NCI-H524 (cell line): ENCODE measurements at places on chromosomes 1 and 21.
A peak's percentile ranks its signal among the peaks of the same experiment; 100 is the strongest.

- no peak for DNase-seq
Observed at GRCh38 chr1:224499204-224499603, 64.6 kb upstream of the WDR26 start.

- DNase-seq: peak; percentile 81
Observed at GRCh38 chr1:10253755-10254154, 43.4 kb downstream of the KIF1B start.

DNA sequence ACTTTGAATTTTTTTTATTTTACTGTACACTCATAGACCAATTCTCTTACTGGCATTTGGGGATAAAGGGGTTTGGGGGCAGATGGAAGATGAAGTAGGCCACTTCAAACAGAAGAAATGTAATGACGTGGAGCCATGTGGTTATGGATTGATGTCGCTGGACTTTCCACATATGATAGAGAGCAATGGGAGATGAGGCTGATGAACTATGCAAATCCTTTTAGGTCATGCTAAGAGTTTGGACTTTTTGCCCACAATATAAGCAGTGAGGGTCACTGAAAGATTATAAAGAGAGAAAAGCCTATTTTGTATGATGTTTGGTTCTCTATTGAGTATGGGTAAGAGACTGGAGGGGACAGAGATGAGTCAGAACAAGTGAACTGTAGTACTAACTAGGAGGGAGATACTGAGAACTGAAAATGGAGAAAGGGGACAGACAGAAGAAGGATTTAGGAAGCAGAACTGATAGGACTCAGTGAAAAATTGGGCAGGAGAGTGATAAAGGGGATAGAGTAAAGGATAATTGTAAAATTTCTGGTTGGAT is 9.2 kb downstream of the C1orf21 start:
- no peak for DNase-seq

- DNase-seq: peak; percentile 92
Observed at GRCh38 chr21:18023157-18023556, 204.0 kb upstream of the C21orf91 start.

DNA sequence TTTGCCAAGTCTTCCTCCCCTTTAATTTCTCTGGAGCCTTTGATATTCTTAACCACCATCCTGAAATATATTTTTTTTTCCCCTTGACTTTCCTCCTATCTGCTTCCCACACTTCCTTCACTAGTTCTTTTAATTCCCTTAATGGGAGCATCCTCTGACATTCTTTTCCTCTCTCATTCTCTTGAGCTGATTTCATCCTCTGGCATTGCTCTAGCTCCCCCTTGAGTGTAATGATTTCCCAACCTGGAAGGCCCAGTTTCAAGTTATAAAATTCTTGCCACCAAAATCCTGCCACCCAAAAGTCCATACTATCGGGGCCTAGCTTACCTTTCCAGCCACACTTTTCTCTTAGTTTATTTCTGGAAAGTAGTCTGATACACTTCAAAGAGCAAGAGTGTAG is 39.5 kb upstream of the UBE2U start:
- peak; percentile 10 for DNase-seq

DNA sequence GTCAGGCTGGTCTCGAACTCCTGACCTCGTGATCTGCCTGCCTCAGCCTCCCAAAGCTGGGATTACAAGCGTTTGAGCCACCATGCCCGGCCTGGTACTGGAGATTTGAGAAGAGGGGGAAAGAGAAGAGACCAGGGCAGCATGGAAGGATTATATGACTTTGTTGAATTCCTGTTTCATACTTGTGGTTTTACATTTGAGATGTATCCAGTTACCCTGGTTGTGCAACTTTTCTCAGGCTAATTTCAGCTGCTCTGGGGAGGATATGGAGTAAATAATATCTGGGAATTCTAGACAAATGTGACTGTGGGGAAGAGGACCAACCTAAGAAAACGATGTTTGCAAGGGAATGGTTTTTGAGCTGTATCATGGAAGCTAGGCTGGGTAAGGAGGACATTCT is 89.5 kb upstream of the GREM2 start:
- no peak for DNase-seq

GRCh38 chr1:116923421-116923820 is 13.7 kb downstream of the PTGFRN start:
- DNase-seq: no peak

DNA sequence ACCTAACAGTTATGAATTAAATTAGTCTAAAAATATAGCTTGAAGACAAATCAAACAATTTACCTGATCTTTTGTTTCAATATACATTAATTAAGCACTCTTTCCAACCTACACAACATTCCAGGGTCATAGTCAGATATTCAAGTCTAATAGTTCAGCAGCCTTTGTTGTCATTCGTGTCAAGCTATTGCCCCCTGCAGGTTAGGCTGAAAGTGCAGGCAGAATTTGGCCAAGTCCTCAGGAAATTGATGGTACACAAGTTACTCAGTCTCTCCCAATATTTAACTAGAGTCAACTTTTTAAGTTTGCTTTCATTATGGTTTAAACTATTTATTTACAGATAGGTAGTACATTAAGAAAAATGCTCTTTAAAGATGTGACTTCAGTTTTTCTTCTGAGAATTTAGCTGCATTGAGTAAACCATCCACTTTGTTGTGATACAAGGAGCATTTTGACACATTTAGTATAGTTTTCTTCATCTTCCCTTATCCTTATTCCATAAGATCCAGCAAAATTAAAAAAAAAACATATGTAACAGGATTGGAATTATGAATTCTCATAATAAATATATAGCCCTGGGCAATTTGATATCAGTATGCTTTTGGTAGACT is 130.3 kb upstream of the DPYD start:
- DNase-seq: peak; percentile 82

DNA sequence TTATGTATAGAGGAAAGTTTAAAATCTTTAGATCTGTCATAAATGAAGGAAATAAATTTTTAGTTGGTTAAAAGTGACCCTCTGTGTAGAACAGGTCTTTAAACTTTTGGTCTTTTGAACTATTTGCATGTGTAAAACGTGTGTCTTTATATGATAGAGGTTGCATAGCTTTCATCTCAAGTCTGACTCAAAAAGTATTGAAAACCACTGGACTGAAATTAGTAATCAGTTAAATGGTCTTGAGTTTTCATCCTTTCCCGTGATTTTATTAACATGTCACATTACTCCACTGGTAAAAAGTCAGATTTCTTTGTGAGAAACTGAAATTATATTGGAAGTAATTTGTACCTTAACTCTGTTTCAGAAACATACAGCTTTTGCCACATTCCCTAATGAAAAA is 1.8 kb downstream of the RNPC3 start:
- DNase-seq: no peak

DNA sequence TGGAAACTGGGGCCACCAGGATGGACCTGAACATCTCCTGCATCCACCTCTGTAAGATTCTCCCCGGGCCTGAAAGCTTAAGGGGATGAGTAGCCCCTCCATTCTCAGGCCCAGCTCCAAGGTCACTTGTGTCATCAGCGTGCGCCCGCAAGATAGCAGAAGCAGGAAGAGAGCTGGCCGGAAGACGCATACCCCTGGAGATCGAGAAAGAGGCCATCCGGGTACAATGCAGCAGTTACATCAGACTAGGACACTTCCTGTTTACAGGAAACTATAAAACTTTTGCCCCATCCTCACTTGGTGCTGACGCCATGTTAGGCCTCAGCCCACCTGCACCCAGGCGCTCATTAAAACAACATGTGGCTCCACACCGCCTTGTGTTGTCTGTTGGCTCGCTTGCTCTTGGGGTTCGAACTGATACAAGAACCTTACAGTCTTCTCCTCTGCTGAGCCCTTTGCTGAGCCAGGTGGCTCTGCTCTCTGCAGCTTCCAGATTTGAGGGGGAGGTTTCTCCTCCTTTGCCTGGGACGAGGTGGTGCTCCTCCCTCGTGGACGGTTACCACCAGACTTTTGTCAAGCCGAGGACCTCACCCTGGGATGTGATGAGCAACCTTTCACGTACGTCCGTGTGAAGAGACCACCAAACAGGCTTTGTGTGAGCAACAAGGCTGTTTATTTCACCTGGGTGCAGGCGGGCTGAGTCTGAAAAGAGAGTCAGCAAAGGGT is 277.5 kb upstream of the C1orf174 start:
- DNase-seq: no peak

- DNase-seq: no peak
Observed at GRCh38 chr1:205306929-205307566, 14.5 kb downstream of the NUAK2 start.

DNA sequence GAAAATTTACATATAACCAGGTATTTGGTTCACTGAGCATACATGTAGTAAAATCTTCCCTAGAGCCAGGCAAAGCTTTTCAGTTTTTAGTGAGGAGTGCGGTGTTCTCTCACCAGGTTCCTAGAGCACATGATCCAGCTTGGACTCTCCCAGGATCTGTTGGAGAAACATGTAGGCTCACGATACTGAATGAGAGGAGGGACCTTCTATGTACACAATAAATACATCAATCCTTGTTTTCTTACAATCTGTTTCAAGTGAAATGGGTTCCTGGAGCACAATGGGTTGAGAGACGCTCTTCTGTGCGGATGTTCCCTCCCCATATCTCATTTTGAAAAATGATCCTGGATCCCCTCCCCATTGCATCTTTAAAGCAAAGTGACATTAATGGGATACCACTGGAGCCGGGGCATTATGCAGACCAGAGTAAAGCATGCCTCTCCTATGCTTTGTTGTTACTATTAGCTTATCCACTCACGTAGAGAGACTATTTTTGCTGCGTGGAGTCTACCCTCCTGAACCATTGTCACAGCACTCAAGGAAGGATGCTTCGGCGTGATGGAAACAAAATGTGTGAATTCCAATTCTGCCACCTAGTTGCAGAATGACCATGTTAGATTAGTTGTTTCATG is 19.3 kb downstream of the SMYD2 start:
- no peak for DNase-seq

GRCh38 chr1:231842441-231842840 is 215.9 kb downstream of the DISC1 start:
- no peak for DNase-seq

DNA sequence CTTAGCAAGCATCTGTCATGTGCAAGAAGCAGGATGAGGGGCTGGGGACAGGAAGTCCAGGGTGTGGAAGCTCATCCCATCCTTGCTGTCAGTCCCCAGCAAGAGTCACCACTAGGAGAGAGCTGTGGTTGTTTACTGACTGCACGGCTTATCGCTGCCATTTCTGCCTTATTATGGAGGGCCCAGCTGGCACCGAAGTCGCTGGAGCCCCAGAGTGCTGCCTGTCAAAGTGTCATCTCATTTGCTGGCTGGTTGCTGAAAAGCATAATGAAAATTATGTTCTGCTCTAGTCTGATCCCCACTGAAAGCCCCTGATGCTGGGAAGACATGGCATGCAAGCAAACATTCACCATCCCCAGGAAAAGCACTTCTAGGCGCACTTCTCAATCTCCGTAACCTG is 642.7 kb downstream of the NPHP4 start:
- no peak for DNase-seq

DNA sequence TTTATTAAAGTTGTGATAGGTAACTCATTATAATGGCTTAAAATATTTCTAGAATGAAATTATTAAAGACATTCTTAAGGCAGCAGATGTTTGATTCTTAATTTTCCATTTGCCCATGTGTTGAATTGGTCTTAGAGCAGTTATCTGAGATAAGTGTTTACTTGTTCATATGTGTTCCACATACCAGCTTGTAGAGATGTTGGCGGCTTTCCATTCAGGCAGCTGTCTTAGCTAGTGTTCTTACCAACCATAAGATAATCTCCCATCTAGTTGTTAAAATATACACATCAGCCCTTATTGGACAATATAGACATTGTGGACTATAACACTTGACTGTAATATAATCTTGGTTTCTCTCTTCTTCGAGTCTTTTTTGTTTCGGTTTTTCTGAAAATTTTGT is 1372.9 kb upstream of the ADGRL2 start:
- DNase-seq: peak; percentile 76

- DNase-seq: no peak
Observed at GRCh38 chr1:81730881-81731280, 69.9 kb upstream of the ADGRL2 start.

- no peak for DNase-seq
Observed at GRCh38 chr1:247409869-247410544, 6.0 kb upstream of the NLRP3 start.

DNA sequence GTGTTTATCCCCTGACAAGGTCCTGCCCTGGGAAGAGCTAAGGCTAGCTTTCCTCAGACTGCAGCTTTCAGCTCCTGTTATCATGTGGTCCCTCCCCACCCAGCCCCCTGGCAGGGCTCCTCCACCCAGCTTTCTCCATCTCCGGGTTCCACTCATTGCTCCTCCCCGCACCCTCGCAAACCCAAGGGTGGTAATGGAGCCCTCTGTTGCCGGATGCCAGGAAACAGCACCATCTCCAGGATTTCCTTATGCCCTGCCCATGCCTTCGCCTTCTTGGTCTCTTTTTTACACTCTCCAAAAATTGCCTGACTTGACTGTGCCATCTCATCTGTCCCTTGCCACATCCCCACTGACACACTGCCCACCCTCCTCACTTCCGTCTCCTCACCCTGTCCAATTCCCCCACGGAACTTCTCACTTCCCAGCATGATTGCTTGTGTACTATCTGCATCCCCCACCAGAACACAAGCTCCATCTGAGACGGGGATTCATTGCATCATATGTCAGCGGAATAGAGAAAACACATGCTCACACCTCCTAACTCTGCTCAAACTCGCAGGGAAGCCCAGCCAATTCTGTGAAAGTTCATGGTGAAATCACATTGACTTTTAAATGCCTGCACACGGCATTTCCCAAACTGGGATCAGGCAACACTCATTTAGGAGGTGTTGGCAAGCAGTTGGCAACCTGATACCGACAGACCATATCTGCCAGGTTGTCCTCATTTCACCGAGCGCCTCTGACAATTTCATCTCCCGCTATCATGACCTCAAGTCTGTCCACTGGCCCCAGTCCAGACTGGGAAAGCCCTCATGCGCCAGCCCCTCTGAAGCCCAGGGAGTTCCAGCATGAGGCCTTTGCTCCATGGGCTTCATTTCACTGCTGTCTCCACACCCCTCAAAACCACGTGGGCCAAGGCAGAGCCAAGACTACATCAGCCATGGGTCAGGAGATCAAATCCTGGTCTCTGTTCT is 201.1 kb downstream of the MATN1 start:
- DNase-seq: no peak

GRCh38 chr1:37042506-37042905 is 8.2 kb upstream of the GRIK3 start:
- no peak for DNase-seq

DNA sequence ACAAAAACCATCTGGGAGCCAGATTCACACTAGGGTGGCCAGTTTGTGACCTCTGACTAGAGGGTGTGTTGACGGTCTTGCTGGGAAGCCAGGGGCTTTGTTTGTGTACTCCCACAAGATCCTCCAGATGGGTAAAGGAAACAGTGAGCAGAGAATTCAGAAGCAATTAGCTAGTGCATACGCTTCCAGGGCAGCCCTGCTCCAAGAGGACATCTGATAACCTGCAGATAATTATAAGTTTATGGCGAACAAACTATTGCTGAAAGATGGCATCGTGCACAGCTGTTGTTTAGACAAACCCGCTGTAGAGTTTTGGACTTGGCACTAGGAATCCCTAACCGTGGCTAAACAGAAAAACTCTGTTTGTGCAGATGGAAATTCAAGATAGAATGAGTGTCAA is 326.4 kb downstream of the TGFB2 start:
- DNase-seq: peak; percentile 34

- DNase-seq: no peak
Observed at GRCh38 chr1:81314513-81315233, 486.1 kb upstream of the ADGRL2 start.
